Activated CD8-positive, alpha-beta memory T cell treated with anti-CD3 and anti-CD28 coated beads for 1 hour (primary cell): ENCODE measurements at places on chromosomes 5 and 9.

GRCh38 chr5:172946146-172946545, 13.1 kb upstream of the RPL26L1 start:
- no peak for DNase-seq

DNA sequence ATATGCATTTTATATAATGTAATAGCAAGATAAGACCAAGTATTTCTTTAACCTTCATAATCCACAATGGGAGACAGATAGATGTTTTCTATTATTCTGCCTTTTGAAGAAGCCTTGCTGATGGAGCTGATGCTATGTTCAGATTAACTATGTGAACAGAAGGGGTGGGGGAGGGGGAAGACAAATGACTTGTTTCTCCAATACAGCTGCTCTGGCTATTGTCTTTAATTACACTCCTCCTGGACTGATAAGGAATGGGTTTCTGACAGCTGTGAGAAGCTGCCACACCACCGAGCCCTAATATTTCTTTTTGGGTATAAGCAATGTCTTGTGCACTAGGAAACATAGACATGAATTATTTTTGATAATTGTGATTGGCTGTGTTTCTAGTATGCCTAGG, 62.0 kb downstream of the CAVIN4 start:
- no peak for DNase-seq

GRCh38 chr5:152572812-152573211, 167.7 kb upstream of the NMUR2 start:
- no peak for DNase-seq

DNA sequence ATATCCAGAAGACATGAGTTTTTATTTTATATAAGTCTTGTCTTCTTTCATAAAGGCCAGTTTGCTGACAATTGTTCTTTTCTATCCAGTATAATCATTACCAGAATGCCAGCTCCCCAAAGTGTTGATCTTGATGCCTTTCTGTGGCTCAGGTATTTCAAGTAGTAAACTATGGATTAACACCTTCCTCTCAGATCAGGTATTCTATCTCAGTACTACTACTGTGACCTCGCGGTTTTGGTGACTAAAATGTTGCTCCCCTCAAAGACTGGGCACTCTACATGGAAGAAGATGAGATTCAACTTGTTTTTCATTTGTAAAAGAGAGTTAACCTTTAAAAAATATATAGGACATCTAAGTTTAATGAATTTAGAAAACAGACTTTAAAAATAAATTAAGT, 58.1 kb downstream of the GNG10 start:
- no peak for DNase-seq

GRCh38 chr9:97109194-97109811, 70.4 kb upstream of the CTSV start:
- no peak for DNase-seq

GRCh38 chr5:173581408-173582215, 34.8 kb downstream of the BOD1 start:
- DNase-seq = peak; percentile 11

DNA sequence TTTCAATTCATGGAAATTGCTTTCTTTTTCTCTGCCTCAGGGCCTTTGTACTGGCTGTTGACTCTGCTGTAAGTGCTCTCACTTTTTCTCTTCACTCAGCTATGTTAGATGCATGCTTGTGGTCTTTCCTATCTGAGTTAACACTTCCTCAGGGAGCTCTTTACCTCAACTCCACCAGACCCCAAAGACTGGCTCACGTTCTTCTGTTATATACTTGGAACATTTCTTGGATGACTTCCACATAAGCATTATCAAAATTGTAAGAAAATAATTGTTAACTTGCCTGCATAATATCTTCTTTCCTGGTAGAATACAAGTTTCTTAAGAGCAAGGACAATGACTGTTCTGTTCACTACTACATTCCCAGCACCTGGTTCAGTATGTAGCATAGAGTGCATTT, 455.9 kb downstream of the EBF1 start:
- no peak for DNase-seq

- DNase-seq = no peak
Measured at GRCh38 chr5:163193886-163194285, 243.5 kb upstream of the CCNG1 start.

DNA sequence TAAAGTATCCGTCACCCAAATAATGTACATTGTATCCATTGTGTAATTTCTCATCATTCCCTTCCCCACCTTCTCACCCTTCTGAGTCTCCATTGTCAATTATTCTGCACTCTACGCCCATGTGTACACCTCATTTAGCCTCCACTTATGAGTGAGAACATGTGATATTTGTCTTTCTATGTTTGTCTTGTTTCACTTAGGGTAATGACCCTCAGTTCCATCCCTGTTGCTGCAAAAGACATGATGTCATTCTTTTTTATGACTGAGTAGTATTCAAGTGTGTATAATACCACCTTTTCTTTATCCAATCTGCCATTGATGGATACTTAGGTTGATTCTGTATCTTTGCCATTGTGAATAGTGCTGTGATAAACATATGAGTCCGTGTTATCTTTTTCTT, 4.9 kb upstream of the SPATA31C2 start:
- DNase-seq = no peak
